CD4-positive, alpha-beta T cell (primary cell): ENCODE measurements at places on chromosomes 1 and 21. TPM values are rescaled to one million over a fixed set of nuclear protein-coding genes. Genes with fewer than 3 reads are reported as not detected.

ARTN gene
- total RNA-seq: 0.55 TPM

CHI3L1 gene
- not detected for total RNA-seq

GRCh38 chr1:209659909-209660308, 7.7 kb upstream of the LAMB3 start:
- H3K27me3 ChIP-seq: no peaks in the 10 kb centered on the region
- peaks cover 5% of the 10 kb centered on the region for H3K4me1 ChIP-seq
- no peak for DNase-seq
- H3K27ac ChIP-seq: no peak overlapping the region

DNA sequence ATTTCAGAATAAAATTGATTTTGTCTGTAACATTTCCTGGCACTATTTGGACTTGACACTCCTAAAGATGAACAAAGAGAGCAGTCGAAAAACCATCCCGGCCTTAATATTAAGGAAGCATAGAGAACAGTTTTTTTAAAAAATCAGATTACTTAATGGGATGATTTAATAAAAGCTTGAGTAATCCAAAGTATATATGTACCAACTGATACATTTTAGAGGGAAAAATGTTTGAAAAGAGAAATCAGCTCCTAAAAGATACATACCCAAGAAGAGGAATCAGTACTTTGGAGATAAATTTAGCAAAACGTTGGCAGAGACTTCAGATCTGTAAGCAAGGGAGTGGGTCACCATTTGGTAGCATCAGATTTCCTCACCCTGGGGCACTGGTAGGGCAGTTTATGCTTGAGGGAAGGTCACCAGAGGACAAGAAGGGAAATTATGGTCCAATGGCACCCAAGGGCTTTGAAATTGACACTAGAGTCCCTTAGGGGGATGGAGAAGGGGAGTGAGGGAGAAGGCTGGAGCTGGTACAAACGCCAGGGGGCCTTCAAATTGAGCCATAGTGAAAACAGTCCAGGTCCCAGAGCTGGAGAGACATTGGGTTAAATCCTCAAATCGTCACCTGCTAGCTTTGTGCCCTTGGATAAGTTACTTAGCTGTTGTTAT, 5.9 kb downstream of the SLAMF7 start:
- peaks cover 42% of the 10 kb centered on the region for H3K4me1 ChIP-seq
- no peaks in the 10 kb centered on the region for H3K27me3 ChIP-seq
- H3K36me3 ChIP-seq: no peaks in the 10 kb centered on the region
- H3K4me3 ChIP-seq: no peak overlapping the region
- no peak for DNase-seq

DNA sequence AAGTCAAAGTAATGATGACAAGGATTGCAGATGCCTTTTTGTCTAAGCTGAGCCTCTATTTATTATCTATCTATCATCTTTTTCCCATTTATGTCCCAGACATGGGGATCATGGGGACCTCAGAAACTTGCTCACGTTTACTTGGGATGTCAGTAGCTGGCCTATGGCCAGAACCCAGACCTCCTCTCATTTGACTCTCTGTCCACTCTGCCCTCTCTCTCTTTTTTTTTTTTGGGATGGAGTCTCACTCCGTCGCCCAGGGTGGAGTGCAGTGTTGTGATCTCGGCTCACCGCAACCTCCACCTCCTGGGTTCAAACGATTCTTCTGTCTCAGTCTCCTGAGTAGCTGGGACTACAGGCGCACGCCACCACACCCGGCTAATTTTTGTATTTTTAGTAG, 3.7 kb upstream of the ID3 start:
- H3K4me1 ChIP-seq: peaks cover 45% of the 10 kb centered on the region
- no peak overlapping the region for H3K4me3 ChIP-seq
- peaks cover 2% of the 10 kb centered on the region for H3K27me3 ChIP-seq
- H3K36me3 ChIP-seq: no peaks in the 10 kb centered on the region
- no peak overlapping the region for H3K27ac ChIP-seq

VANGL2 gene
- total RNA-seq: not detected

DNA sequence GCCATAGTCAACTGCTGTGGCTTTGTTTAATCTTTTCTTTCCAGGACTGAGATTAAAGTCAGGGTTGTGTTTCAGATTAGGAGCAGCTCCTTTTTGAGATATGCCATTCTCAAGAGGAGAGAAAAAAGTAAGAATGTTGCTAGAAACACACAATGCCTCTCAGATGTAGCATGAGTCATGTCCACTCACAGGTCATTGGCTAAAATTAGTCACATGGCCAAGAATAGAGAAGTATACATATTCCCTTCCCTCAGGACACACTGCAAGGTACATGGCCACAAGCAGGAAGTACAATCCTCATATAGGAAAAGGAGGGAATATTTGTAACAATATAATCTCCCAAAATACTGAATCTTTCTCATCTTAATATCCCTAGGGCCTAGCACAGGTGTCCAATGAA, 141.9 kb upstream of the PTBP2 start:
- no peak overlapping the region for H3K4me3 ChIP-seq
- no peak for DNase-seq
- no peaks in the 10 kb centered on the region for H3K4me1 ChIP-seq

DNA sequence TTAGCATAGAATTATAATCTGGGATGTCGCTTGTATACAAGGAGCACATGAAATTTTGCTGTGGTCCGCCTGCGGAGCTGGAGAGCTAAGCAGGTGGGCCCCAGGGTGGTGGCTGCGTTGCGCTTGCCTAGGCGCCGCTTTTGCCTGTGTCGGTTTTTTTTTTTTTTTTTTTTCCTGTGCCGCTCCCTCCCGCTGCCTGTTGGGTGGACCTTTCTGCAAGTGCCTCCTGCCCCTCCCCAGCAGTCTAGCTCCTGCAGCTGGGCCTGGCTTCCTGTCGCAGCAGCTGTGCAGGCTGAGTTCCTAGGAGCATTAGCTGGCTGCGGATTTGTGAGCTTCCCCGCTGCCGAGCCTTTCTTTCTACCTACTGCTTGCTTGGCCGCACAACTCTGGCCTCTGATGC, 20.6 kb downstream of the PYHIN1 start:
- H3K4me3 ChIP-seq: no peak overlapping the region
- H3K27me3 ChIP-seq: no peaks in the 10 kb centered on the region
- H3K4me1 ChIP-seq: peaks cover 10% of the 10 kb centered on the region
- H3K27ac ChIP-seq: no peak overlapping the region
- H3K36me3 ChIP-seq: peaks cover 58% of the 10 kb centered on the region

GRCh38 chr1:167723707-167724323, 2.0 kb downstream of the MPZL1 start:
- H3K36me3 ChIP-seq: no peaks in the 10 kb centered on the region
- peaks cover 28% of the 10 kb centered on the region for H3K4me1 ChIP-seq
- H3K27me3 ChIP-seq: no peaks in the 10 kb centered on the region
- DNase-seq: no peak

DNA sequence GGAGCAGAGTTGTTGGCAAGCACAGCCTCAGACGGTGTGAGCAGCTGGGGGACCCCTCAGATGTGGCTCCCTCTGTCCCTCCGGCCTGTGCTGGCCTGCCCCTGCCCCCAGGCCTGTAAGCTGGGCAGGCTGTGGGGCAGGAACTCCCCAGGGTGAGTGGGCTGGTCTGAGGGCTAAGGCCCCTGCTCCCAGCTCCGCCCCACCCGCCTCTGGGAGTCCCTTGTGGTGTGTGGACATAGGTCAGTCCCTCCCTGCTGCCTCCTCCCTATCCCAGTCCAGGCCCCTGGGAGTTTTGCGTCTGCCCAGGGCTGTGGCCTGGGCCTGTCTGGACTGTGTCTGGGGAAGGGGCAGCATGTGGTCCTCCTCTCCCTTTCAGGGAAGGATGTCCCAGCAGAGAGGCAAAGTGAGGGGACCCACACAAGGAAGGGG, 3.6 kb upstream of the VWA1 start:
- H3K36me3 ChIP-seq: no peaks in the 10 kb centered on the region
- H3K27ac ChIP-seq: no peak overlapping the region
- H3K4me1 ChIP-seq: peaks cover 24% of the 10 kb centered on the region
- DNase-seq: no peak

- H3K36me3 ChIP-seq: no peaks in the 10 kb centered on the region
- H3K27ac ChIP-seq: no peak overlapping the region
- no peak overlapping the region for H3K4me3 ChIP-seq
- H3K4me1 ChIP-seq: peaks cover 24% of the 10 kb centered on the region
- no peak for DNase-seq
Observed at GRCh38 chr1:32920833-32921232, 19.6 kb upstream of the TMEM54 start.

DNA sequence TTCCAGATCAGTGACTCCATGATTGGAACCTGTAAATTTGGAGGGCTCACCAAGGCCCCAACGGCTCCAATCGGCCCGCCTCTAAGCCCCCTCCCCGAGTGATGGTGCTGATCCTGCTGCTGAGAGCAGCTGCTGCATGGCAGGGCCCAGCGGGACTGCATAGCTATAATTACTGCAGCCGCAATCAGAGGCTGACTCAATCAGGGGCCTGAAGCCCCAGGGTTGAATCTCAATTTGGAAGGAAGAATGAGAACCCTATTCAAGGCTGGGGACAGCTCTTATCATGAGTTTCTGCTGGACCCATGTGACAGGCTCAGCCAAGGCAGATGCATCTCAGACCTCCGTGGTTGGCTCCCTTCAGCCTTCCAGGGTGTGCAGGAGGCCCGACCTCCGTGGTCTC, 42.8 kb upstream of the MAGOH start:
- no peaks in the 10 kb centered on the region for H3K27me3 ChIP-seq
- DNase-seq: no peak
- no peak overlapping the region for H3K4me3 ChIP-seq
- H3K27ac ChIP-seq: no peak overlapping the region
- no peaks in the 10 kb centered on the region for H3K4me1 ChIP-seq
- no peaks in the 10 kb centered on the region for H3K36me3 ChIP-seq

GRCh38 chr1:23568608-23569383, 9.5 kb upstream of the ID3 start:
- peak overlapping the region; percentile 51 for H3K4me3 ChIP-seq
- no peak for DNase-seq
- H3K27me3 ChIP-seq: peaks cover 2% of the 10 kb centered on the region
- H3K27ac ChIP-seq: no peak overlapping the region

RAB3B gene
- not detected for total RNA-seq

DNA sequence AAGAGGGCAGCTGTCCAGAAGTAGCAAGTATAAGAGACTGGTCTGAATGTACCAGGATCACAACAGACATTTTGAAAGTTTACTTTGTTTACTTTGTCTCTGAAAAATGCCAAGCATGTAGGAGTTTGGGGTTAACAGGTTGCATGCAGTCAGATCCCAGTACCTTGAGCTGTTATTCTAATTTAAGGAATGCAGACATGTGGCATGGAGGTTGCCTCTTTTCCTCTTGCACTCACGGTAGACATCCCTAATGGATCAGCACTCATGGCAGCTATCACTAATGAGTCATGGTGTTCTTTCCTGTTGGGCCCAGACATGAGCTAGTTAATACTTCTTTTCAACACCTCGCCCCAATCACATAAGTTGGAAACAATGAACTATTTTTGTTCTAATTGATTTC, 67.3 kb downstream of the GADD45A start:
- DNase-seq: no peak
- no peaks in the 10 kb centered on the region for H3K27me3 ChIP-seq
- H3K4me3 ChIP-seq: no peak overlapping the region
- no peaks in the 10 kb centered on the region for H3K36me3 ChIP-seq
- no peaks in the 10 kb centered on the region for H3K4me1 ChIP-seq
- no peak overlapping the region for H3K27ac ChIP-seq

GRCh38 chr21:26110715-26111114, 59.9 kb downstream of the APP start:
- no peaks in the 10 kb centered on the region for H3K27me3 ChIP-seq
- no peak for DNase-seq
- H3K4me3 ChIP-seq: no peak overlapping the region
- H3K36me3 ChIP-seq: no peaks in the 10 kb centered on the region
- no peak overlapping the region for H3K27ac ChIP-seq

GRCh38 chr1:155888481-155888880, 22.7 kb downstream of the RIT1 start:
- H3K27me3 ChIP-seq: no peaks in the 10 kb centered on the region
- H3K36me3 ChIP-seq: no peaks in the 10 kb centered on the region
- no peak for DNase-seq
- no peak overlapping the region for H3K27ac ChIP-seq
- H3K4me1 ChIP-seq: peaks cover 7% of the 10 kb centered on the region
- H3K4me3 ChIP-seq: no peak overlapping the region

DNA sequence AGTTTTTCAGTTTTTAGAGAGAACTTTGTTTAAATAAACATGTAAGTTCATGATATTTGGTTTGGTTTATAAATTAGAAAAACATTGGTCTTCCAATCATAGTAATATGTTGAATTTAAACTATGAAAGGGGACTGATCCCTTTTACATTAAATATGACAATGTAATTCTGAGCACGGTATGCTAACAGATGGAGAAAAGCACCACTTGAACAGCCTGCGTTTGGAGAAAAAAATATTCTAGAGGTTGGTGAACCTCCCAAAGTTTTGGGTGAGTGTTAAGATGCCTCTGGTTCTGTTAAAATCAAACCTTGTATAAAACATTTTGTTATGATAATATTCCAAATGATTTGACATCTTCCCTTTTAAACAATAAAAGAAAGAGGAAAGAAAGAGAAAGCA, 123.9 kb downstream of the SDCCAG8 start:
- peaks cover 6% of the 10 kb centered on the region for H3K36me3 ChIP-seq
- H3K27me3 ChIP-seq: no peaks in the 10 kb centered on the region
- H3K4me3 ChIP-seq: no peak overlapping the region
- H3K4me1 ChIP-seq: no peaks in the 10 kb centered on the region

GRCh38 chr1:29631361-29631760, 395.0 kb downstream of the PTPRU start:
- peaks cover 4% of the 10 kb centered on the region for H3K27me3 ChIP-seq
- H3K4me3 ChIP-seq: no peak overlapping the region
- no peak overlapping the region for H3K27ac ChIP-seq
- DNase-seq: no peak
- no peaks in the 10 kb centered on the region for H3K4me1 ChIP-seq

GRCh38 chr1:223229756-223230155, 86.7 kb upstream of the TLR5 start:
- peaks cover 69% of the 10 kb centered on the region for H3K4me1 ChIP-seq
- DNase-seq: no peak

DNA sequence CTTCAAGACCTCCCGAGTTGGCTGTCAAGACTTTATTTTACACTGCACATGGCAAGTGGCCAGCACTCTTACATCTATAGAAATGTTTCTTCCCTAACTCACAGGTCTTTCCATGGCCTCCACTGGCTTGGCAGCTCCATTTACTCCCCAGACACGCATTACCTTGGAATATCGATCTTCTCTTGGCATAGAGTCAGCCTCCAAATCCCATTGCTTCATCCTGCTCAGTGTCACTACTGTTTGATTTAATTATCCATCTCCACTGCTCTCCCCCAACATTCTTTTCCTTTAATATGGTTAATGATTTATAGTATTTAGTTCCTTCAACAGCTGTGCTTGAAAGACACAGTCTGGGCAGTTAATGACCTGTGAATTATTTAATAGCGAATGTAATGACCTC, 241.2 kb upstream of the MAP1LC3C start:
- H3K27ac ChIP-seq: no peak overlapping the region
- no peaks in the 10 kb centered on the region for H3K4me1 ChIP-seq
- H3K36me3 ChIP-seq: no peaks in the 10 kb centered on the region

GRCh38 chr1:193589597-193590040, 403.2 kb upstream of the B3GALT2 start:
- no peaks in the 10 kb centered on the region for H3K27me3 ChIP-seq
- no peak overlapping the region for H3K27ac ChIP-seq
- no peak overlapping the region for H3K4me3 ChIP-seq

RIPK4 gene
- 3.0 TPM for total RNA-seq

NUF2 gene
- 1.8 TPM for total RNA-seq
